Temporal lobe (tissue), 4 donors: ENCODE measurements at places on chromosomes 5 and 9. TPM values are rescaled to one million over a fixed set of nuclear protein-coding genes. Genes with fewer than 3 reads are reported as not detected.

CDX1 gene
- not detected for total RNA-seq

SOX30 gene
- not detected for total RNA-seq

SUSD1 gene
- 35.9 TPM for total RNA-seq

EQTN gene
- total RNA-seq: 1.2 TPM

KIF4B gene
- total RNA-seq: 0.25 TPM

S1PR3 gene
- 9.6 TPM for total RNA-seq

NR4A3 gene
- 9.1 TPM for total RNA-seq

TNFSF8 gene
- total RNA-seq: 0.49 TPM

PCDHA10 gene
- total RNA-seq: 9.6 TPM

FOXI1 gene
- total RNA-seq: not detected

PTPRD gene
- 205 TPM for total RNA-seq

LCN9 gene
- not detected for total RNA-seq

ARHGEF37 gene
- 0.49 TPM for total RNA-seq

TRIM7 gene
- total RNA-seq: 1.7 TPM

ORM1 gene
- not detected for total RNA-seq

RPL35 gene
- total RNA-seq: 574 TPM

C5orf34 gene
- 2.5 TPM for total RNA-seq

NFX1 gene
- 18.4 TPM for total RNA-seq

SLC30A5 gene
- total RNA-seq: 37.1 TPM

SLC36A1 gene
- 7.6 TPM for total RNA-seq

TSSK1B gene
- total RNA-seq: not detected
